ENCODE measurements at places on chromosomes 3 and 15.

GRCh38 chr3:148750296-148750695 lies 52.6 kb downstream of the AGTR1 start:
- DNase-seq: no peak

DNA sequence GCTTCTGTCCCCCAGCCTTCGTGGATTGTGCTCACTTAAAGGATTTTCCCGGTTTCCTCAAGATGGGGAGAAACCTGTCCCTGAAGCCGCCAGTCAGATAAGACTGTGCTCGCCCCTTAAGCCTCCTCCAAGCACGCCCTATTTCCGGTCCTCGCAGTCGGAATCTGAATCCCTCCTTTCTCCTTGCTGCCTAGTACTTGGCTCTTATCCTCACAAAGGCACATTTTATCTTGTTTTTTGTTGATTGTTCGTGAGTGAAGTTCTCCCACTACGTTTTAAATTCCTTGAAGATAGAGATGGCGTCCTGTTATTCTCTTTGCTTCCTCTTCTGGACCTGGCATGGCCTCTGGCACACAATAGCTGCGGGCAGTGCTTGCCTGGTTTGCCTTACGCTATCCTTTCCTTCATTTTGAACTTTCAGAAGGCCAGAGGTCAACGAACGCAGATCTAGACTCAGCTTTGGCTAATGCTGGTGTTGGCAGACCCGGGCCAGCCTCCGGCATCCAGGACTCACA lies 1.7 kb downstream of the CLDN11 start:
- no peak for DNase-seq

DNA sequence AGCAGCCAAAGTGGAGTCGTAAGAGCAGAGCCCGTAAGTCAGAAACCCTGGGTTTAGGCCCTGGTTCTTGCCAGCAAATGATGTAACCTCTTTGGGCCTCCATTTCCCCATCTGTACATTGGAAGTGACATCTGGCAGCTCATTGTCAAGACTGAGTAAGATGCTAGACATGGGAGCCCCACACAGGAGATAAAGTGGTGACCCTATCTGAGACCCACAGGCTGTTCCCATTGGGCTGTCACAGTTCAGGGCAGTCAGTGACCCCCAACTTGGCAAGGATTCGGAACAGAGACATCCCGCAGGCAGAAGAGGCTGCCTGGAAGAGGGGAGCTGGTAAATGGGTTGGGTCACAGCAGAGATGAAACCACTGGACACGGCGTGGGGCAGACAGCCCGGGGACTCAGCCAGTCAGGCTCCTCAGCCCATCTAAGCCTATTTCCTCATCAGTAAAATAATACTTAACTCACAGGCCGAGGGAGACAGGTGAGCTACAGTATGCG lies 1.8 kb downstream of the CLN6 start:
- no peak for DNase-seq

GRCh38 chr15:29115093-29115991 lies 154.3 kb downstream of the NSMCE3 start:
- DNase-seq: peak; percentile 52

GRCh38 chr15:67777773-67778172 lies 47.5 kb upstream of the SKOR1 start:
- no peak for DNase-seq

DNA sequence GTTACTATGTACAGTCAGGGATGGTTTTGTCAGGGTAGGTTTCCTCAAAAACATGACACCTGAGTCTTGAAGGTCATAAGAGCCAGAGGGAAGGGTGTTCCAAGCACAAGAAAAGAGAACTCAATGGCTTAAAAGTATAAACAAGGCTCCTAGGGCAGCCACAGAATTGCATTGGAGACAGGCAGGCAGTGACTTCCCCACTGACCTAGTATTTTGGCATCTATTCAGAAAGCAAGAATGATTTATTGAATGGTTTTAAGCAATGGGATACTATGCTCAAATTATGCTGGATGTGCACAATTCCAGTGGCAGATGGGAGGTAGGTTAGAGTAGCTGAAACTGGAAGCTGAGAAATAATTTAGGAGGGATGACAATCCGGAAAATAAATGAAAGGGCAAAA lies 54.0 kb downstream of the TSC22D2 start:
- DNase-seq: no peak

- DNase-seq: peak; percentile 86
These were observed 1.8 kb downstream of the ZBTB38 start for GRCh38 chr3:141370065-141370533.

DNA sequence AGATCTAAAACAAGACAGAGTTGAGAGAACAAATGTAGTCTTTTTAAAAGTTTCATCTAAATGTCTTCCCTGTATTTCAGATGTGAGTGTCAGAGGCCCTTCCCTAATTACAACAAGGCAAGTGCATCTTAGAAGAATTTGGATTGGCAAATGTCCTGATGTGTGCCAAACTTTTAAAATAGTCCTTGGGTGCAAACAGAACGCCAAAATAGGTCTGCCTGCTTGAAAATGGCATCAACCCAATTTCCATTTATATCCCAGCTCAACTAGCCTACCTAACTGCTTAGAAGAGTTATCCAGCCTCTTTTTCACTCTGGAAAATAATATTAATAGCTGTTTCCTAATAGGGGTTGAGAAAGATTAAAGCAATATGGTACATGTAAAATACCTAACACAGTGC lies 311.8 kb upstream of the ARRDC4 start:
- no peak for DNase-seq

GRCh38 chr3:3693593-3693992 lies 105.6 kb upstream of the LRRN1 start:
- no peak for DNase-seq

- no peak for DNase-seq
These were observed 21.9 kb downstream of the AAGAB start for GRCh38 chr15:67232591-67232990.

GRCh38 chr3:118968111-118968510 lies 66.5 kb downstream of the IGSF11 start:
- DNase-seq: no peak

DNA sequence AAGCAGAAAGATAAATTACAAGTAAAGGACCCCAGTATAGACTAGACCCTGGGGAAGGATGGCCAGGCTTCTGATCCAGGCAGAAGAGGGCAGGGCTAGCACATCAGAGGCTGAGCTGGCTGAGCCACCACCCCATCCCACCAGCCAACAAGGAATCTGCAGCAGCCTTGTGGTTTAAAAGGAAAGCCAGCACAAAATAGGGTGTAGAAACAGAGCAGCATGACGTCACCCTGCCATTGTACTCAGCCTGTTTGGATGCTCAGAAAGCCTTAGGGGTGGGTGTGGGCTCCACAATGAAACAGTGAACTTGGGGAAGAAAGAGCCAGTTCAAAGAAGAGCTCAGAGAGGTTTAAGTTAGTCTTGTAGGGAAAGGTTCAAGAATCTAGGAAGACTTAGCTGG lies 28.2 kb downstream of the DUOX1 start:
- DNase-seq: no peak

DNA sequence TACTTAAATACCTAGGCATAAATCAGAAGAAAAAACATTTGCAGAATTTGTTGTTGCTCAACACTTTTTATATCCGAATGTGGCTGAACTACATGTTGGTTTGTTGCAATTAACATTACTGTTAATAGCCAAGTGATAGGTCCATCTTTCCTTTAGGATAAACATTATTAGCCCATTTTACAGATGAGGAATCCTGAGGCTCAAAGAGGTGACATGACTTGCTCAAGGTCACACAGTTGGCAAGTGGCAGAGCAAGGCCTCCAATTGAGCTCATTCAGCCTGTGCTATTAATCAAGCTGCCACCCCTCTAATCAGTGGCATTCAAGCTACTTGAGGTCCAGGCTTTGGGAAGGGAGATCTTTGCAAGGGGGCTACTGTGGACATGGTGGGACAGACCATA lies 125.8 kb upstream of the ATP2B2 start:
- no peak for DNase-seq

GRCh38 chr15:28123408-28124023 lies 24.4 kb upstream of the OCA2 start:
- peak; percentile 91 for DNase-seq

GRCh38 chr3:145981056-145981455 lies 179.9 kb downstream of the PLOD2 start:
- no peak for DNase-seq

GRCh38 chr3:155386919-155387318 lies 93.4 kb upstream of the STRIT1 start:
- DNase-seq: no peak

GRCh38 chr3:111714305-111714704 lies 119.2 kb upstream of the ZBED2 start:
- DNase-seq: no peak

DNA sequence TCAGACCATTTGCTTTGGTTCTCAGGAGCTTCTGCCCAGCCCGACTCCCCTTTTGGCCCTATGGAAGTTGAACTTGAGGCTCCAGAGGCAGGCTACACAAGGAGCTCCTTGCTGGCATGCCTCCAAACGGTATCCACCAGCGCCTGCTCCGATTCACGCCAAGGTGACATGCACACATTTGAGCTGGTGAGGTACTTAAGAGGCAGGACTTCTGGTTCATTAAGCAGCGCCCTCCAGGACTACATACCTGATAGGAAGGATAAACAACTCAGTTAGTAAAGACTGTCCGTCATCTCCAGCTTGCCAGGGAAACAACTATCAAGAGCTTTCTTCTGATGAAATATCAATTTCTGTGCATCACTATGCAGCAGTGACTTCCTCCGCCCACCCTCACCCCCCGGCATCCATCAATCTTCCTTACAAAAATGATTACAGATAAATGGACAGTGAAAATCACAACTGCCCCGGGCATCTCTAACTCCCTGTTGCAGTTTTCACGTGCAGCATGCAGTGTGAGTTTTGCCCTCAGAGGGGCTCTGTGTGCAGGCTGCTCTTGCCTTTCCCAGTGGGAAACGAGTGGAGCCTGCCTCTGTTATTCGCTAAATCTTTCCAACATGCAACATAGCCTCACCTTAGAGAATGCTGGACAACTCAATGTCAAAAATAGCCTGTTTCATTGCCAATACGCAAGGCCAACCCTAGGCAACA lies 122.9 kb downstream of the ARRDC4 start:
- no peak for DNase-seq

- DNase-seq: no peak
These were observed 106.9 kb downstream of the P2RY1 start for GRCh38 chr3:152941859-152942258.

GRCh38 chr3:99945328-99945995 lies 127.8 kb downstream of the CMSS1 start:
- DNase-seq: no peak

GRCh38 chr3:149977386-149977785 lies 6.7 kb upstream of the PFN2 start:
- DNase-seq: no peak

DNA sequence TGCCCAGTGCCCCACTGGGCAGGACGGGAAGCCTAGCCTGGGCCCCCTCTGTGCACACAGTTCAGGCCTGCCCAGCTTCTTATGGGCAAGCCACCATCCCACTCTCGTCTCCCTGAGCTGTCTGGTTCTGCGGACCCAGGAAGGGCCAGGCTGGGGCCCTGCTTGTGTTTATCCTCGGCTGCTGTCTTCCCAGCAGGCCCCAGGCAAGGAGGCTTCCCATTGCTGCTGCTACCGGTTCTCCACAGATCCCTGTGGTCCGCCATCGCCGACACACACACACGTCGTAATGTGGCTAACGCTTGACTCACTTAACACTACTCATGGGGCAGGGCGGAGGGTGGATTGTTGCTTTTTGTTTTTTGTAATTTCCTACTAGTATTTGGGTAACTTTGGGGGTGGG lies 52.4 kb upstream of the SLC6A1 start:
- no peak for DNase-seq

- DNase-seq: no peak
These were observed 5.1 kb upstream of the BAHD1 start for GRCh38 chr15:40435710-40436089.

DNA sequence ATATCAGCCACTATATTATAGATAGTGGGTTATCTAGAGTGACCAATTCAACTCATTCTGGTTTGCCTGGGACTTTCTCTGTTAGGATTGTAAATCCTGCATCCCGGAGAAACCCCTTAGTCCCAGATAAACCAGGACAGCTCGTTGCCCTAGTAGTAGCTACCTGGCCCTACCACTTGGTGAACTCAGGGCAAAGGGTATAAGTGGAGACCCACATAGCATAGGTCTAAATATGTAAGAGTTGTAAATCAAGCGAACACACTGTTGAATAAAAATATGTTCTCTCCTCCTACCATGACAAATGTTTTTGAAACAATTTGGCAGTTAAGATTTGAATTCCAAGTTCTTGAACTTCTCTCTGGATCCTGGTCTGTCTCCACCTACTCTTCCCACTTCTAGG lies 15.7 kb upstream of the LMCD1 start:
- DNase-seq: no peak

- DNase-seq: no peak
These were observed 51.9 kb downstream of the ETFA start for GRCh38 chr15:76259392-76259791.

- DNase-seq: no peak
These were observed 139.0 kb downstream of the P3H2 start for GRCh38 chr3:189981668-189982067.

GRCh38 chr15:68487087-68487843 lies 55.3 kb upstream of the ITGA11 start:
- no peak for DNase-seq

DNA sequence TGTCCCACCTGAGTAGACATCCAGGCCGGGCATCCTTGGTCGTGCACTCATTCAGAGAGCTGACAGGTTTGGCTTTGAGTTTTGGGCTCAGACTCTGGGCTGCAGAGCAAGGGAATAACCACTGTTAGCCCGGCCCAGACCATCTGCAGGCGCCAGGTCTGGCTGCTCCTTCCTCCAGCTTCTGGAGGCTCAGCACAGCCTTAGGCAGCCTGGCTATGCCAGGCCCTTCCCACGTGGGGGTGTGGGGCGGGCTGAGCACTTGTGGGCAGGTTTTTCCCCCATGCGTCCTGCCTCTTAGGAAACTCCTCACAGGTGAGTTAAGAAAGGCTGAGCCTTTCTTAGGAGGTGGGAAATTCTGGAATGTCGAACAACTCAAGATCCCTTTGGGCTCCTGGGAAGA lies 11.2 kb downstream of the PLA2G4B start:
- DNase-seq: peak; percentile 59

DNA sequence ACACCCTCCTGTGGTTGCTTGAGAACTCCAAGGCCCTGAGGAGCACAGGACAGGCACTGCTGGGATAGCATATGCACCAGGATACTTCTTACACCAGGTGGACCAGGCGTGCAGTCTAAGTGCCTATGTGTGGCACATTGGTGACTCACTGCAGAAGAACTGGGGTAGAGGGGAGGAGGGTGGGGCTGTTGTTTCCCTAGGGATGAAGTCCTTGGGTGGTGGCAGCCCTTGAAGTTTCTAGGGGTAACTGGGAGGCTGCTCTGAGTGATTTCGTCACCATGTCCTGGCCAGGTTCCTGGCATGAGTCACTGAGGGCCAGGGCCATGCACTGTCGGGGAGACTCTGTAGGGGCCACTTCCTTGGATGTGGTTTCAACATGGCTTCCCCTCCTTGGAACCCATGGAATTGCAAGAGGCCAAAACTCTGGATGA lies 15.9 kb downstream of the MYZAP start:
- DNase-seq: no peak

Data from cerebellar cortex (tissue), 1 donor.